ENCODE measurements at places on chromosomes 5 and 9.

GRCh38 chr5:80284720-80285119 is 28.9 kb upstream of the SERINC5 start:
- no peak for DNase-seq

DNA sequence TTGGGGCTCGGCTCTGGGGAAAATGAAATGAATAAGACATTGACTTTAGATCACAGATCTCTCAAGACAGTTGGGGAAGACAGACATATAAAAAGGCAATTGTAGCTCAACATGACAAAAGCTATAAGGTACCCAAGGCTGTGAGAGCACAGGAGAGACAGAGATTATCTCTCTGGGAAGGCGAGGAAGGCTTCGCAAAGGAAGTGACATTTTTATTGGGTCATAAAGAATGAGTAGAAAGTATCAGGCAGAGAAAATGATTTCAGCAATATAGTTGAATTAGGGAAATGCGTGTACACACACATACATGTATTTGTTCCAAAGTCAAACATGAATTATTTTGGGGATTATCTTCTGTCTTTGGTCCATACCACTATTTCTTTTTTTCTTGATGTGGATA is 381.8 kb upstream of the ADAMTSL1 start:
- DNase-seq: no peak

GRCh38 chr5:142000704-142001484 is 11.9 kb downstream of the GNPDA1 start:
- no peak for DNase-seq

DNA sequence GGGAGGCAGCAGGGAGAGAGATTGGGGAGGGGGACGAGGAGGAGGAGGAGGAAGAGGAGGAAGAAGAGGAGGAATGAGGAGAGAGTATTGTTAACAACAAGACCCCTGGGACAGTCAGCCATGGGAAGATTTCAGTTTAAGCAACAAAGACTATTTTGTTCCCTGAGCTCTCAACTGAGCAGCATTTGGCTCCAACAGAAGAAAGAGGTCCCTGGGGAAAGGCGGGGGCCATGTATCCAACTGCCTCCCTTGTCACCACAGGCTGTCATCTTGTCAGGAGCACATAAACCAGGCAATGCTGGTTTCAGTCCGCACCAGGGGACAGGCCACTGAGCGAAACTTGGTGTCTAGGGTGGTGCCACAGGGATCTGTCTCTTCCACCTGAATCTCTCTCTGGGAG is 316.1 kb downstream of the TLE1 start:
- no peak for DNase-seq

- DNase-seq: no peak
Observed at GRCh38 chr9:76311537-76311936, 82.7 kb downstream of the RFK start.

GRCh38 chr5:172207511-172207910 is 13.5 kb downstream of the EFCAB9 start:
- no peak for DNase-seq

- DNase-seq: no peak
Observed at GRCh38 chr5:153831973-153832372, 206.7 kb downstream of the FAM114A2 start.

GRCh38 chr5:180960209-180960608 is 28.4 kb upstream of the BTNL3 start:
- no peak for DNase-seq

GRCh38 chr9:137272241-137273094 is 5.1 kb upstream of the TOR4A start:
- DNase-seq: no peak

GRCh38 chr9:75539523-75539922 is 350.9 kb upstream of the PCSK5 start:
- no peak for DNase-seq

GRCh38 chr5:61536922-61537321 is 204.9 kb downstream of the ZSWIM6 start:
- no peak for DNase-seq

GRCh38 chr5:142922223-142922952 is 152.2 kb downstream of the ARHGAP26 start:
- peak; percentile 50 for DNase-seq

DNA sequence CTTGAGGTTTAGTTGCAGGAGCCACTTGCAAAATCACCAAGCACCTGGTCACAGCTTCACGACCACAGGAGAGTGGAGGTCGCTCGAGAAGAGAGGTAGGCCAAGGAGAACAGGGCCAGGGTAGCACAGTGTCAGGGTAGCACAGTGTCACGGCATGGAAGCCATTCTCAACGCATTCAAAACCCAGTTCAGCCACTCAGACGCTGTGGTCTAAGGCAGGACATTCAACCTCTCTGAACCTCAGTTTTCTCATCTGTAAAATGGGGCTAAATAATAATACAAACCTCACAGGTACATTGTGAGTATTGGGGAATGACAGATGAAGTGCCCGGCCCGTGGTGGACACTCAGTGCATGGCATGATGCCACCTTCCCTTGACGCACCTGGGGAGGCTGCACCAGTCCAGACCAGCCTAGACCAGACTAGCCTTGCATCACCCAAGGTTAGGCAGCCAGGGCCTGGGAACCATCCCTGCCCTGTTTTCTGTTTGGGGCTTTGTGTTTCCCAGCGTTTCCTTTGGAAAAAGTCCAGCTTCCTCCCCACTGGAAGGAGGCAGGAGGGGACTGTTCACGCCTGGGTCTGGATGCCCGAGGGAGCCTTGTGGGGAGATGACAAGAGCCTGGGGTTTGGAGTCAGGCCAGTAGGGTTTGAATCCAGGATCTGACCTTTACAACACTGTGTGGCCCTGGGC is 7.8 kb upstream of the LMX1B start:
- DNase-seq: no peak

DNA sequence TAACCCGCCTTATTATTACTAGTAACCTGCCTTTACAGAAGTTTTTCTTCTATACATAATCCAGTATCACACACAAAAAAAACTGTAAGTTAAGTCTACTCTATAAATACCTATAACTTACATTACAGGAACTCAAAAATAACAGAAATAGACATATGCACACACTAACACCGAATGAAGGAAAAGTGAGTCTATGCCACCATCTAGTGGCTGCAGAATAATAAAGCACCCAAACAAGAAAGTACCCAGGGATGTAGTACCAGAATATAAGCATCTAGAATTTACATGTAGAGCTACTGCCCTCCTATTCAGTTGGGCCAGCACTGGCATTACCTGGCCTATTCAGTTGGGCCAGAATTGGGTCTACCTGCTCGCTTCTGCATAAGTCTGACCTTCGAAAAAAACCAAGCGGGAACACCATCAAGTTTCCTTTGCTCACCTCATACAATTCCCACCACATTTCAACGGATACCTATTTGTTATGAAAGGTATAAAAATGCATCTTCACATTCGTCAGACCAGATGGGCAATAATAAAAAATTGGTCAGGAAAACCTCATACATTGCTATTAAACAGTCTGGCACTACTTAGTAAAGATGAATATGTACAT is 4.0 kb upstream of the NIPSNAP3A start:
- peak; percentile 18 for DNase-seq

DNA sequence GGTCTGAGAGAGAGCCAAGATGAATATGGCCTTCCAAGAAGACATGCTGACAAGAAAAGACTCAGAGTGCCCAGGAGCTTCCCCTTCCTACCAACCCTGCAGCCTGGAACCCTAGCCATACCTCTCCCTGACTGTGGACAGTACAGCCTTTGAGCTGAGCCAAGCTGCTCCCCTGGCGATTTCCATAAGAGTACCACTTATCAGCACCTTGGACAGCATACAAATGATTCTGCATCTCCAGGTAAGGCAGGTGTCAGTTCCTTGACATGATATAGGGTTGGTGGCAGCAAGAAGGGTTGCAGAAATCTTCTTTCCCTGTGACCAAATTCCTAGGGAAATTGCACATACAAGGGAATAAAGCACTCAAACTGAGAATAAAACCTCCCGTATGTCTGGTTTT is 58.3 kb downstream of the MFAP3 start:
- no peak for DNase-seq

DNA sequence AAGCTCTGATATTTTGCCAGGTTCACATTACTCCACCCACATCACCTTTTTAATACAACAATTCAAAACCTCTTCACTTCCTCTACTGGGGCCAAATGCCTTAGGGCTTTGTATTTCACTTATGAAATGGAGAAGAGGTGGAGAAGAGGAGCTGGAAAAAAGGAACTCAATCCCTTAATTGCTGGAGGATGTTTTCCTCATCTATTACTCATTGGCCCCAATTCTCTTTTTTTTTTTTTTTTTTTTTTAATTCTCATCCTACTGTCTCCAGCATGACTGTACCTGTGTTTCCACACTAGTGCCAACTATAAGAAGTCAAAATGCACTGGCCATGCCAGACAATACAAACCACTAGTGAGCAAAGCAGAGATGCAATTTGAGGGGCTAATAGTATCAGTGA is 20.9 kb downstream of the FAM13B start:
- DNase-seq: no peak

DNA sequence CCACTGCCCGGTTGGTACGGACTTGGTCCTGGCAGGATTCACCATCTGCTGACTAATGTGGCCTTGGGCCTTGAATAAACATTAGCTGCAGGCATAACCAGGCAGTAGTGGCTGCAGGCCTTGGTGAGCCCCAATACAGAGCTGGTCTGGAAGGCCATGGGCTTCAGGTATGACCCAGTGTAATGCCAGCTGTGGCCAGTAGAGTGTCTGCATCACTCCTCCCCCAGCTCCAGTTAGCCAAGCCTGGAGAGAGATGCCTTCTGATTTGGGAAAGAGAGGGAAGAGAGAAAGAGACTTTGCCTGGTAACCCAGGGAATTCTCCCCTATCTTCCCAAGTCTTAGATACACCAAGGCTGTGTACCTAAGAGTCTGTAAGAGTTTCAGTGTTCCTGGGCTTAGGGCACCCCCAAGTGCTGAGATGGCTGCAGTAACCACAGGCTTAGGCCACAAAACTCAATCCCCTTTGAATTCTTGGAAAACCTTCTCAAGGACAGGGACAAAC is 5.6 kb upstream of the C5 start:
- DNase-seq: no peak

DNA sequence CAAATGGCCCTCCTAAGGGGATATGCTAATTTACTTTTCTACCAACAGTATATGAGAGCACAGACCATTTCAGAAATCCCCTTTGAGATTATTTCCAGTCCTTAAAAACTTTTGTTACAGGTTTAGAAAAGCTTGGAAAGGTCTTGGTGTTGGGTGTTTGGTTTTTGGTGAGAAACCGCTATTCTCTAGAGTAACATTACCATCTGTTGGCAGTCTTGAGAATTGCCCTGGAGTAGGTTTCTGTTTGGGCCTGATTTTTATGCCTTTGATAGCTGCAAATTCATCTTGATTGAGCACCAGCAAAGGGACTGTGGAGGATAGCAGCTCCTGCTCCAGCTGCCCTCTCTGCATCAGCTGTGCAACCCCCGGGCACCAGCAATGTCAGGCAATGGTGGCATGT is 8.0 kb downstream of the NUDT2 start:
- no peak for DNase-seq

DNA sequence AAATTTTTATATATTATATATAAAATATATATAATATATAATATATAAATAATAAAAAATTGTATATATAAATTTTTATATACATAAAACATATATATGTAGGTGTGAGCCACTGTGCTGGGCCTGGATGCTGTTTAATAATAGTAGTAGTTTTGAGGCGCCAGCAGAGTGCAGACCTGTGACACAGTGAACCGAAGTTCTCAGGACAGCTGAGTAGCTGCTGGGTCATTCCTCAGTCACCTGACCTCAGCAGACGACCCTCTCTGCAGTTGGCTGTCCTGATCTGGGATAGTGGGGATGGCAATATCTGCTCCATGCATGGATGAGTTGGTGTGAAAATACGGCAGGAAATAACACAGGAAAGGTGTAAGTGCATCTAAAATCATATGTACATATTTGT is 3.3 kb upstream of the SNX18 start:
- no peak for DNase-seq

DNA sequence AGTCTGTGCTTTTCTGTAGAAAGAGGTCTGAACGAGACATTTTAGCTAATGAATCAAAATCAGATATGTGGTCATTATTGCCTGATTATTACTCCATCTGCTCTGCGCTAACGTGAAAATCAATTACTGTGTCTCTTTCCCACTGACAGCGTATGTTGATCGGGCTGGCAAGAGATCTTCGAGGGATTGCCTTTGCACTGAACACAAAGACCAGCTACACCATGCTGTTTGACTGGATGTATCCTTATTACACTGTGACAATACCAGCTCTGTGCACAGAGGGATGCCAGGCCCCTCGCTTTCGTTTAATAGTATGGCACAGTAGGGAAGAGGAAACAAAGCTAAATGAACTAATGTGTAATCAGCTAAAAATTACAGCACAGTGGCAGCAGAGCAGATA is 103.7 kb upstream of the TLX3 start:
- no peak for DNase-seq

DNA sequence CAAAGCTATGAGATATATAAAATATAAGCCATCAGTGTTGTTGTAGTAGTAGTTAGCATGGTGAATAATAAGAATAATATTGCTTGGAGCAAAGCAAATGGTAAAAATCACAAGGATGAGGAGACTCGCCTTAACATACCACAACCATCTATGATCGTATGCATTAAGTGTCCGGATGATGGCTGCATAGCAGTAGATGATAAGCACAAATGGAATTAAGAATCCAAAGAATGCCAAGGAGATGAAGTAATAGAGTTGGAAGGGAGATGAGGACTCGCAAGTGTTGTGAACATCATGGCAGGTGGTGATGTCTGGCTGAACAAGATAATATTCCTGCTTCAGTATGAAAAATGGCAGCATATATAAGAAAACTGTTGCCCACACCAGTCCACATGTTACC is 5.5 kb downstream of the F2RL2 start:
- no peak for DNase-seq

GRCh38 chr9:130197888-130198287 is 25.7 kb downstream of the NCS1 start:
- DNase-seq: peak; percentile 18

DNA sequence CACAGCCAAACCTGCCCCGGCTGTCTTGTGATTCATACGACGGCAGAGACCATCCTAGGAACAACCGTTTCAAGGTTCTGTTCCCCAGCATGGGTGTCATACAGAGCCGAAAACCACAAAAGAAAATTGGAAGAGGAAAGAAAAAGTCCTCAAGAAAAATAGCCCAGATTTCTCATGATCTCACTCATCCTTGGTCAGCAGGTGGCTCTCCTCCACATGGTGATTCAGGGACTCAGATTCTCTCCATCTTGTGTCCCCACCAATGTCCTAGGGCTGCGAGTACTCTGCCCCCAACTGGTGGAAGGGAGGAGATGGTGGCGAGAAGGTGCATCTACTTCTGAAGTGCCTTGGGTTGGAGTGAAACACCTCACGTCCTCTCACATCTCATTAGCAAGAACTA is 25.6 kb downstream of the PDZD2 start:
- no peak for DNase-seq

GRCh38 chr5:154196955-154197652 is 6.6 kb downstream of the GALNT10 start:
- no peak for DNase-seq

DNA sequence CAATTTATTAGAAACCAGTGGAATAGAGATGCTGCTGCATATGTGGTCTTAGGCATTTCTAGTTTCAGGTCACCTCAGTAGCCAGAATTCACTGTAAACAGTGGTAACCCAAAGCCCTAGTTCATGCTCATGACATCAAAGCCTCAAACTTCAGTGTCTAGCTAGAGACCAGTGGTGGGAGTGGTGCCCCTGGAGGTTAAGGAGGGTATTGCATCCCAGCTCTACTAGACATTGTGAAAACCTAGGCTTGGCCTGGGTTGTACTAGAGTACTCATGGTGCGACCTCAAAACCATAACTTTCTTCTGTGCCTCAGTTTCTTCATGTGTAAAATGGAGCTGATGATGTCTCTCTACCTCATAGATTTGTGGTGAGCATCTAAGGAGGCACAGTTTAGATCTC is 18.8 kb downstream of the COL5A1 start:
- DNase-seq: no peak

GRCh38 chr5:59256331-59256730 is 637.2 kb downstream of the PDE4D start:
- DNase-seq: no peak
